ENCODE measurements at places on chromosomes 7 and 10.

DNA sequence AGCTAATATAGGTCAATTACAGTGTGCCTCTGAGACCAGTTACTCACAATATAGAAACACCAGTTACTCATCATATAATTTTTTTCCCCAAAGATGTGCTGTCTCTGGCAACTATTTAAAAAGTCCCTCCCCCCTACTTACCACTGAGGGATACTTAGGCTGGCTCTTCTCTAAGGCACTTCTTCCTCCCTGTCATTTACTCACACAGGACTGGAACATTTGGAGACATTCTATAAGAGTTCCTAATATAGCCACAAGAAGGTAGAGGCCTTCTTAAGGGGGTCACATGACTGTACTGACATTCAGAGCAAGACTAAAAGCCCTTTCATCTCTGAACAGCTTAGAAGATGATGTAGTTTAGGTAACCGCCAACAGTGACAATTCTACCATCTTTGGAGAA, 44.4 kb upstream of the SLIT1 start:
- DNase-seq = no peak

DNA sequence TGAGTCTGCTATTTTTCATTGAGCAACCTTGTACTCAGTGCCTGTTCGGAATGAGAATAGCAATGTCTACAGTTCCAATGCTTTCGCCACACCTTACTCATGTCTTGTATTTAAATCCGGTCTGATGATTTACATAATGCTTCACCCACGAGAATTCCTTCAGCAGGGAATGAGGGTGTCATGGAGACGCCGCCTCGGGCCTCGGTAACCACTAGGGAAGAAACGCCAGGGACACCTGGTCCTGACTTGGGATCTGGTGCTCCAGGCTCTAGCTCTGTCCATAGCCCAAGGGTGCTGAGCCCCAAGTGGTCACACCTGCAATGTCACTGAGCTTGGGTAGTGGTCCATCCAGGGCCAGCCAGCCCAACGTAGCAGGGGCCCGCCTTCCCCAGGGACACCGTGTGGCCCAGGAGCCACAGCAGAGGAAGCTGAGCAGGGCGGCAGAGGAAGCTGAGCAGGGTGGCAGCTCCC, 37.4 kb downstream of the PRKAG2 start:
- no peak for DNase-seq

- DNase-seq = no peak
These were observed 141.9 kb downstream of the GRM3 start for GRCh38 chr7:86785641-86786040.

DNA sequence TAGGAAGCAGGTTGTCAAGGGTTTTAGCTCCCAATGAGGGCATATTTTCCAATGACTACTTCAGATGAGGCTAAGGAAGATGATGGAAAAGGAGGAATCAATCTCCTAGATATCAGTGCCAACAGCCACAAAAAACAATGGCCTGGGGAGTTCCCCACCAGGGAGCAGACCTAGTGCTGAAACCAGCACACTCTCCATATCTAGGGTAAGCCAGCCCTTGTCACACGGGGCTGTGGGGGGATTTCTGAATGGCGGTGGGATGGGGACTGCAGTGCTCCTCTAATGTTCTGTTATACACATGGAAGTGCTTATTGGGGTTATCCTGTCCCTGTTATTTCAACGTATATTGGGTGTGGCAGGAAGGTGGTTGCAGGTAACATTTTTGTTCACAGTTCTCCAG, 18.5 kb downstream of the EPC1 start:
- DNase-seq = peak; percentile 28

DNA sequence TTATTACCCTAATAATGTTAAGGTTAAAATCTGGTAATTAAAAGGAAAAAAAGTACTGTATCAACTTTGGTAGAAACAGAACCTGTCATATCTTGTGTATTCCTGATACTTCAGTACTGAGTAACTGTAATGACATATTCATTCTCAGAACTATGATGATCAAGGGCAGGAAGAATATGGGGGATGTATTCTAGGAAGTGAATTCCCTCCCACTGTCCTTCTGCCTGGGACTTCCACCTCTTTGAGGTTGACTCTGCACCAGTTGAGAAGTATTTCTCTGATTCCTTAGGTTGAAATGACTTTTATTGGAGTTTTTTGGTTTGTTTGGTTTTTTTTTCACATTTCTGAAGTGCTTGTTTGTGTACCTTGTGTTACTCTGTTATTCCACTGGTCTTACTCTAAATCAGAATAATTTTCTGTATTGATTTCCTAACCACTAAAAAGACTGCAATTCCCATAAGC, 36.9 kb downstream of the WASL start:
- DNase-seq = no peak
